Sigmoid colon (tissue), 7 donors: ENCODE measurements at places on chromosomes 1 and 21. TPM values are rescaled to one million over a fixed set of nuclear protein-coding genes. Genes with fewer than 3 reads are reported as not detected.

Gene SPRR5
- not detected for total RNA-seq

- H3K36me3 ChIP-seq = no peaks in the 10 kb centered on the region
- H3K4me3 ChIP-seq = no peak overlapping the region
- no peaks in the 10 kb centered on the region for H3K27me3 ChIP-seq
- H3K27ac ChIP-seq = no peak overlapping the region
- peaks cover 11% of the 10 kb centered on the region for H3K4me1 ChIP-seq
These were observed 195.7 kb upstream of the RAB4A start for GRCh38 chr1:229075217-229075616.

Gene SDC3
- 57.4 TPM for total RNA-seq

DNA sequence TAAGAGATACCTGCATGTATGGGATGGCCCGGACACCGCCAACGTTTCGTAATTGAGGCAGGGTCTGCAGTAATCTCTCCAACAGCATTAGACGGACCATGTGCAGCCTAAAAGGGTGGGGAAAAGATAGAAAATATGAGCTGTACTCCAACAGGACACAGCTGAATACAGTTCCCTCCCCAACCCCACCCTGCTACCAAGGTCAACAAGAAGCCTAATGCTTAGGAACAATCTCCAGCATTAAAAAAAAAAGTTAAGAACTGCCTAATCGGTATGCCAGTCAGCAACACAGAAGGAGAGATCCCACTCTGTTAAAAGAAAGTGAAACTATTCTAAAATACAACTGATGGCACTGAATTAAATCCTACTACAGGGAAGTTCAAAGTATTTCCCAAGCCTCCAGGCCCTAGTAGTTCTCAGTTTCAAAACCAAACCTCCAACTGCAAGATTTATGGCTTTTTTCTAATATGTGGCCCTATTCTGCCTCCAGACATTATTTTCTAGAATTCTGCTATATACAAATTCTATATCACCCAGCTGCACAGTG lies 81.0 kb downstream of the UBR4 start:
- H3K4me3 ChIP-seq = no peak overlapping the region
- no peaks in the 10 kb centered on the region for H3K4me1 ChIP-seq
- no peak overlapping the region for H3K27ac ChIP-seq
- no peaks in the 10 kb centered on the region for H3K27me3 ChIP-seq
- H3K36me3 ChIP-seq = peaks cover 74% of the 10 kb centered on the region
- no peak for DNase-seq

DNA sequence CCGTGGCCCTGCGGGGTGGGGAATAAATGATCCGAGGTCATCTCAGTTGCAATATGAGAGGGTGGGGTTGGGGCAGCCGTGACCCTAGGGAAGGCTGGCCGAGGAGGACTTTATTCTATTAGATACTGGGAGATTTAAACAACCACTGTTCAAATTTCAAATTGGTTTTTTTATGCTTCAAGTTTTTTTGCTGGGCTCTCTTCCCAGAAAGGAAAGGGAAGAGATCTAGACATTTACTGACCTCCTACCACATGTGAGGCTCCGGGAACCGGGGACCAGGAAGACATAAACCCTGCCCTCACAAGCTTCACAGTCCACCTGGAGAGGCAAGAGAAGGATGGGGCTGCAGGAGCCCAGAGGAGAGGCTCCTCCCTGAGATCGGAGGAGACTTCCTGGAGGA lies 207.3 kb downstream of the FOXD2 start:
- H3K27ac ChIP-seq = no peak overlapping the region
- no peaks in the 10 kb centered on the region for H3K27me3 ChIP-seq
- no peaks in the 10 kb centered on the region for H3K36me3 ChIP-seq
- H3K4me3 ChIP-seq = no peak overlapping the region

Gene MAN1C1
- 17.5 TPM for total RNA-seq

GRCh38 chr1:194731025-194731424 lies 1544.6 kb upstream of the B3GALT2 start:
- H3K36me3 ChIP-seq = no peaks in the 10 kb centered on the region
- H3K4me1 ChIP-seq = no peaks in the 10 kb centered on the region
- H3K27me3 ChIP-seq = no peaks in the 10 kb centered on the region
- DNase-seq = no peak
- H3K4me3 ChIP-seq = no peak overlapping the region
- H3K27ac ChIP-seq = no peak overlapping the region

DNA sequence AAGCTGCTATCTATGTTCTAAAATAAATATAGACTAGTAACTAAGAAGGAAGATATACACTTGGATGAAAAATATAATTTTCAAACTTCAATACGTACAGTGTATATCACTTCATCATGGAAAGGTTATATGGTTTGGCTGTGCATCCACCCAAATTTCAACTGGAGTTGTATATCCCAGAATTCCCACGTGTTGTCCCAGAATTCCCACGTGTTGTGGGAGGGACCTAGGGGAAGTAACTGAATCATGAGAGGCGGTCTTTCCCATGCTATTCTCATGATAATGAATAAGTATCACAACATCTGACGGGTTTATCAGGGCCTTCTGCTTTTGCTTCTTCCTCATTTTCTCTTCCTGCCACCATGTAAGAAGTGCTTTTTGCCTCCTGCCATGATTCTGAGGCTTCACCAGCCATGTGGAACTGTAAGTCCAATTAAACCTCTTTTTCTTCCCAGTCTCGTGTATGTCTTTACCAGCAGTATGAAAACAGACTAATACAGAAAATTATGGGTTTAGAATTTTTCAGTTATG lies 10.7 kb downstream of the NEGR1 start:
- no peaks in the 10 kb centered on the region for H3K36me3 ChIP-seq
- no peak overlapping the region for H3K4me3 ChIP-seq
- no peak overlapping the region for H3K27ac ChIP-seq
- no peaks in the 10 kb centered on the region for H3K27me3 ChIP-seq
- H3K4me1 ChIP-seq = no peaks in the 10 kb centered on the region

DNA sequence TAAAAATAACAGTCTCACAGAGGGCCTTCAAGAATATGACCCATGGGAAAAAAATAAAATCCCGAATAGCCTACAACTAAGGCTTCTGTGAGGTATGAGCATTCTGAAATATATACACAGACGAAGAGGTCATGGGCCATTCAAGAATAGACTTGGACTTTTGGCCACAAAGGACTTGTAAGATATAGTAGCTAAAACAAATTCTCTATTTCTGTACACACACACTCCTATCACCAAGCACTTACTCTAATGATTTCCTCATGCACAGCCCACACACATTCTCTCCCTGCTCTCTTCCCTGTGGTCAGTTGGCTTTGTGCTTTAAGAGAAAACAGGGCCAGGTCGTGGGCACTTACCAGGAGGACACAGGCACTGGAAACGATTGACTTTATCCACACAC lies 69.7 kb upstream of the ADAM30 start:
- no peak for DNase-seq
- H3K4me3 ChIP-seq = no peak overlapping the region
- peaks cover 12% of the 10 kb centered on the region for H3K4me1 ChIP-seq
- H3K27ac ChIP-seq = peak overlapping the region; percentile 51

GRCh38 chr1:180211156-180211859 lies 18.8 kb upstream of the LHX4 start:
- H3K4me1 ChIP-seq = no peaks in the 10 kb centered on the region
- no peaks in the 10 kb centered on the region for H3K27me3 ChIP-seq
- no peak overlapping the region for H3K27ac ChIP-seq
- H3K36me3 ChIP-seq = no peaks in the 10 kb centered on the region

Gene OR2T11
- total RNA-seq = not detected

Gene CTSS
- 63.3 TPM for total RNA-seq

Gene ITLN2
- total RNA-seq = not detected

Gene CD48
- 4.5 TPM for total RNA-seq

GRCh38 chr21:31221043-31221442 lies 123.0 kb downstream of the TIAM1 start:
- H3K4me3 ChIP-seq = no peak overlapping the region
- DNase-seq = no peak
- no peaks in the 10 kb centered on the region for H3K36me3 ChIP-seq
- H3K4me1 ChIP-seq = no peaks in the 10 kb centered on the region
- H3K27ac ChIP-seq = no peak overlapping the region
- peaks cover 4% of the 10 kb centered on the region for H3K27me3 ChIP-seq

DNA sequence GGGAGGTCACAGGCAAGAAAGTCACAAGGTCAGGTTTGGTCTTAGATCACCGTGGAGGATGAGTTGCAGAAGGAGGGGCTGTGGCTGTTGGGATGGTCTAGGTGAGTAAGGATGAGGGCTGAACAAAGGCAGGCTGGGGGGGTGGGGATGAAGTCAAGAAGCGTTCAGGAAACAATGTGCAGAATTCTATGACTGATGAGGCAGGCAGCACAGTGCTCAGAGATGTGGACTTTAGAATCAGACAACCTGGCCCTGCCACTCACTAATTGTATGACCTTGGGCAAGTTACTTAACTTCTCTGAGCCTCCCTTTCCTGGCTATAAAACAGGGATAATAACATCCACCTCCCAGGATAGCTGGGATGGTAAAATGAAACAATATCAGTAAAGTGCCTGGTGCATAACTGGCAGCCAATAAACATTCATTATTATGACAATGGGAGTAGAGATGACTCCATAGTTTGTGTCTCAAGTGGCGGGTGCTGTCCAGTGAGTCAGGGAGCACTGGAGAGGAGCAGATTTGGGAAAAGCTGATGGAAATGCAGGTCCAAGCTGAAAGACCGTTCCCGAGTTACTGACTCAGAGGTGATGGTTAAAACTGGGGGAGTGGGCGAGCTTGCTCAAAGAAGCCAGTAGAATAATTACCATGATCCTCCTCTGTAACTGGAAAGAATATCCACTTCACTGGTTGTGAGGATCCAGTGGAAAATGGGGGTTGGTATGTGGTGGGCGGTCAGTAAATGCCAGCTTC lies 2.1 kb downstream of the TIE1 start:
- H3K4me3 ChIP-seq = peak overlapping the region; percentile 12
- DNase-seq = peak; percentile 4
- no peak overlapping the region for H3K27ac ChIP-seq
- no peaks in the 10 kb centered on the region for H3K36me3 ChIP-seq

Gene NKAIN1
- total RNA-seq = 1.4 TPM

Gene MCOLN3
- total RNA-seq = 5.6 TPM

Gene FCGR2B
- total RNA-seq = 32.9 TPM

DNA sequence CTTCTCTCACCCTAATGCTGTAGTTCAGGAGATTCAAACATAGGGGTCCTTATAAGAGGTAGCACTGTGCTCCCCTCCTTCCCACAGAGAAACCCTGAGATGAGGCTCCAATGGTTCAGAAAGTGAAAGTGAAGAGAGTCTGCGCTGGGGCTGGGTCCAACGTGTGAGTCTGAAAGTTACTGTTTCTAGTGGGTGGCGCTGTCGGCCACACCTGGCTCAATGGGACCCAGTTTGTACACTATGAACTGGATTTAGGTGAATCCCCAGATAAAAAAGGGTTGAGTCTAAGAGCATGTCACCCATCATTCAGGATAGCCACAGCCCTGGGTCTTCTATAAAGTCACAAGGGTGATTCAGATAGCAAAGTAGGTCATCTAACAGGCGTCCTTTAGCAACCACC lies 2.8 kb downstream of the SMCP start:
- no peaks in the 10 kb centered on the region for H3K4me1 ChIP-seq
- DNase-seq = no peak
- no peaks in the 10 kb centered on the region for H3K27me3 ChIP-seq
- H3K36me3 ChIP-seq = no peaks in the 10 kb centered on the region
- H3K4me3 ChIP-seq = no peak overlapping the region

Gene CFAP410
- 27.0 TPM for total RNA-seq

DNA sequence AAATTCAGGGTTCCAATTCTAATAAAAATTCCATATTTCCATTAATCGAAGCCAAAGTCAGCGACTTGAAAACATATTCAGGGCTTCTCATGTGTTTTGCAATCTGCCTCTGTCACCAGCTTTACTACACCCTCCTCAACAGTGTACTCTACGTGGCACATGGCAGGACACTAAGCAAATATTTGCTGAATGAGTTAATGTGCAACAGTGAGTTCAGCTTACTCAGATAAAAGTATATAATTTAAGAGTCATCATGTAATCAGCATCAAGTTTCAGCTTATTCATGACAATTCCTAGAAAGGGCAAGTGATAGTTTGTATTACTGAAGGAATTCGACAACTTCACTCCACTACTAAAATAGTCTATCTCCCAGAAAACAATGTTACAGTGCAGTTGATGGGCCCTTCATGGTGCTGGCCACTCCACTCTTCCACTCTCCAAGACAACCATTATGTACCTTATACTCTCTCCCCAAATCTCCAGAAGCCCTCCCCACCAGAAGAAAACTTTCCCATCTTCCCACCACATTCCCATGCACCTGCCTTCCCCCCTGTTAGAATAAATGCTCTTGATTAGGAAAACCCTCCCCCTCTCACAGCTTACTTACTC lies 97.3 kb downstream of the TTLL7 start:
- no peak overlapping the region for H3K27ac ChIP-seq
- no peaks in the 10 kb centered on the region for H3K36me3 ChIP-seq
- no peak overlapping the region for H3K4me3 ChIP-seq
- H3K27me3 ChIP-seq = no peaks in the 10 kb centered on the region
- no peak for DNase-seq

- peak overlapping the region; percentile 61 for H3K4me3 ChIP-seq
- no peak for DNase-seq
- H3K4me1 ChIP-seq = peaks cover 53% of the 10 kb centered on the region
- H3K27ac ChIP-seq = peak overlapping the region; percentile 99
- no peaks in the 10 kb centered on the region for H3K36me3 ChIP-seq
- H3K27me3 ChIP-seq = no peaks in the 10 kb centered on the region
These were observed 504 bp downstream of the H6PD start for GRCh38 chr1:9235096-9235459.

- no peaks in the 10 kb centered on the region for H3K36me3 ChIP-seq
- DNase-seq = no peak
- H3K27me3 ChIP-seq = no peaks in the 10 kb centered on the region
- H3K4me3 ChIP-seq = no peak overlapping the region
These were observed 28.4 kb downstream of the EXTL2 start for GRCh38 chr1:100866041-100866900.

GRCh38 chr1:2530513-2531361 lies 674 bp upstream of the HES5 start:
- DNase-seq = no peak
- no peak overlapping the region for H3K27ac ChIP-seq
- peaks cover 74% of the 10 kb centered on the region for H3K27me3 ChIP-seq
- H3K36me3 ChIP-seq = no peaks in the 10 kb centered on the region

Gene CSMD2
- 0.16 TPM for total RNA-seq

DNA sequence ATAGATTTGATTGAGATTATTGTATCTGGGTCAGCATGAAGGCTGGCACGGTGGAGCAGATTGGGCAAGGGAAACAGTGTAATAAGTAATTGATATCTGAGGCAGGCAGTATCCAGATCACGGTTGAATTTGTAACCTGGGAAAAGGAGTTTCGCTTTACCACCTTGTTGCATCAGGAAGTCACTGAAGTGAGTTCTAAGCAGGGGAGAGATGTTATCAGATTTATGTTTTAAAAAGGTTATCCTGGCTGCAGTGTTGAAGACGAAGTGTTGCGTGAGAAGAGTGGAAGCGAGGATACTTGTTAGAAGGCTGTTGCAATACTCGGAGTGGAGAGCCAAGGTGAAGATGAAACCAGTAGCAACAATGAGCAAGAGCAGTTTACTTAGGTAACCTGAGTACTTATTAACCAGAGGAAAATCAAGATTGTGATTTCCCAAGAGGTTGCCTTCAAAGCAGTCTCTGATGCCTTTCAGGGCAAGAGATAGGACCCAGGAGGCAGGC lies 77.8 kb downstream of the LHX9 start:
- H3K27me3 ChIP-seq = no peaks in the 10 kb centered on the region
- no peaks in the 10 kb centered on the region for H3K4me1 ChIP-seq
- DNase-seq = no peak
- H3K4me3 ChIP-seq = no peak overlapping the region
- no peaks in the 10 kb centered on the region for H3K36me3 ChIP-seq
